Stimulated activated naive CD8-positive, alpha-beta T cell treated with anti-CD3 and anti-CD28 coated beads, Interleukin-15, amount 100 ng/mL, for 72 hours (primary cell): ENCODE measurements at places on chromosomes 7 and 10.

GRCh38 chr7:18693406-18693805 is 197.9 kb downstream of the HDAC9 start:
- DNase-seq = no peak

GRCh38 chr10:86113983-86114382 is 252.6 kb downstream of the GRID1 start:
- no peak for DNase-seq

- DNase-seq = no peak
Observed at GRCh38 chr10:43202657-43203447, 64.0 kb downstream of the RASGEF1A start.

- no peak for DNase-seq
Observed at GRCh38 chr10:114519756-114520293, 115.5 kb upstream of the AFAP1L2 start.

DNA sequence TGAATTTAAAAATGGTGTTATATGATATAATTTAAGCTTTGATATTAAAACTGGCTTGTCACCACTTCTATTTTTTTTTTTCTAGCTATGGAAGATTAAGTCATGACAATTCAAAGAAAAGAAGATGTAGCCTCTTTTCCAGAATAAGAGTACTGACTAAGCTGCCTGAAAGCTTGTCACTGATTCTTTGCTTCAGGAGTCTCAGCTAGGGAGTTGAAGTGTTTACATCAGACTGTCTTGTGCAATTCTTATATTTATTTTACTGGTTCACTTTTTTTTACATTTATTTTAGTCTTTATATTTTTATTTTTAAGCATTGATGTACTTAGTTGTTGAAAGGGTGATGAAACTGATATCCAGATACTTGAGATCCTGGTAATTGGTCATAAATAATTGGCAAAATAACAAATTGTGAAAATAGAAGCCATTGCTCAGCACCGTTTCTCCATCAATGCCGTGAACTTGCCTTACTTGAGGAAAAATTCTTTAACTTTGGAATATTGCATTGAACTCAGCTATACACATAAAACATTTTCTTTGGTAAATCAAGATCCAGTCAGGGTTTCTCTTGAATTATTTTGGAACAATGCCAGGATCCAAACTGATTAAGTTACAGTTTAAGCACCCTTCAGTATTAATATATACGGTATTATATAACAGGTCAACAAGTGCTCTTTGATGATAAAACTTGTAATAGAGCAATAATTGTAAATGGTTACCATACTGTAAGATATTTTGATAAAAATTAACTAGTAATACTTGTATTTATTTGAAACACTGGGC is 156.4 kb downstream of the PHTF2 start:
- no peak for DNase-seq

- no peak for DNase-seq
Observed at GRCh38 chr10:53403688-53404087, 631.1 kb upstream of the MBL2 start.

DNA sequence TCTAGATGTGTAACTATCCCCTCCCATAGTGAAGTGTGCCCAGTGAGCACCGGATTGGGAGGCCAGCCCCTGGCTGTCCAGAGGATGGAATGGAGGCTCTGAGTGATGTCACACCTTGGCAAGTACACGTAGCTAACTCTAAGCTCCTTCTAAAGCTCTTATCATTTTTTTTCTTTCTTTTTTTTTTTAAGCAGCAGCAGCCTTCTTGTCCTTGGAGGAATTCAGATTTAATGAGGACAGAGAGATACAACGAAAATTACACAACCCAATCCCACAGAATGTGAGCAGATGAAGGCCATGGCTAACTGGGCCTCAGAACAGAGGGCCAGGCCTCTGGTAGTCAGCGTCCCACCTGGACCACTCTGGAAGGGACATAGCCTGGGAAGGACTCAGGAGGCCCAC is 11.3 kb downstream of the TNS3 start:
- no peak for DNase-seq

DNA sequence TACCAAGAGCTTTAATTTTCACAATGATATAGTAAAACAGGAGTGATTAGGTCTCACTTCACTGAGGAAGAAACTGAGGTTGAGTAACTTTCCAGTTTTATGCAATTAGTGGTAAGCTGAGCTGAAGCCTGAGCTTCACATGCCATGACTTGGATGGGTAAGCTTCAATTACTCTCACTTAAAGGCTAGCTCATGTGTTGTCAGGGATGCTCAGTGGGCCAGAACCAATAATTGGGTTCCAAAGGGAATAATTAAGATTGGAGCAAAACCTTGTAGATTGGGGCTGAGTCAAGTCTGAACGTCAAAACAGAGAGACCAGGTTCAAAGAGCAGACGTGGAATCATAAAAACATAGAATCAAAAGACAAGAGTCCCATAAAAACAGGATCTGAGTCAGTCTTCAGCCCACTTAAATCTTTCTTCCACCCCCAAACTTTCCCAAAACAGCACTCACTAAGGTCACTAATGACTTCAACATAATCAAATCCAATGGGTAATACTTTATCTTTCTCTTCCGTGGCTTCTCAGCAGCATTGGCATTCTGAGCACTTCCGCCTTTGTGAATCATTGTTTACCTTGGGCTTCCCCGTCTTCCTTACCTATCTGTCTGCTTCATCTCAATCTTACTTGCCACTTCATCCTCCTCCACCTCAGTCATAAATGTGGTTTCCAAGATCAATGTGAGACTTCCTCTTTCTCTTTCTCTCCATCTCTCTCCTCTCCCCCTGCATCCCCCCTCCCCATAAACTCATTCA is 23.0 kb upstream of the EGFR start:
- DNase-seq = peak; percentile 24

DNA sequence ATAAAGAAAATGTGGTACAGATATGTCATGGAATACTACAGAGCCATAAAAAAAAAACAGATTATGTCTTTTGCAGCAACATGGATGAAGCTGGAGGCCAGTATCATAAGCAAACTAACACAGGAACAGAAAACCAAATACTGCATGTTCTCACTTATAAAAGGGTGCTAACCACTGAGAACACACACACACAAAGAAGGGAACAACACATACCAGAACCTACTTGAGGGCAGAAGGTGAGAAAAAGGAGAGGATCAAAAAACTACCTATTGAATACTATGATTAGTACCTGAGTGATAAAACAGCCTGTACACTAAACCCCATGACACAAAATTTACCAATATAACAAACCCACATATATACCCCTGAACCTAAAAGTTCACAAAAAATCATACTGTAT is 144.6 kb downstream of the TPK1 start:
- DNase-seq = no peak

DNA sequence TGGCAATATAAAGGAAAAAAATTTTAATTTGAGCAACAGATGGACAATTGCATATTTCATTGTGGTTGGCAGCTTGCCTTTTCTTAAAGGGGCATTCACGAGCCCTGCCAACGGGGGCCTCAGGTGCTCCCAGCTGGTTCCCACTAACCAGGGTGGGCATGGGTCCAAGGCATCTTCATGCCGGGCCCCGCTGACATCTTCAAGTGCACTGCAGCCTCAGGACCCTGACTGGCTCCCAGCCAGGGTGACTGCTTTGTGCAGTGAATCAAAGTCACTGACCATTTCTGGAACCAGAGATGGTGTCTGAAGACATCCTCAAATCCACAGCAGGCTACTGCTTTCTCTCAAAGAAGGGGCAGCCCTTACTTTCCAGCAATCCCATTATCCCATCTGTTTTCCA is 275.2 kb upstream of the MGMT start:
- no peak for DNase-seq

- no peak for DNase-seq
Observed at GRCh38 chr10:42986633-42987032, 90.2 kb upstream of the RET start.

GRCh38 chr10:131753336-131753735 is 147.5 kb upstream of the PPP2R2D start:
- no peak for DNase-seq

DNA sequence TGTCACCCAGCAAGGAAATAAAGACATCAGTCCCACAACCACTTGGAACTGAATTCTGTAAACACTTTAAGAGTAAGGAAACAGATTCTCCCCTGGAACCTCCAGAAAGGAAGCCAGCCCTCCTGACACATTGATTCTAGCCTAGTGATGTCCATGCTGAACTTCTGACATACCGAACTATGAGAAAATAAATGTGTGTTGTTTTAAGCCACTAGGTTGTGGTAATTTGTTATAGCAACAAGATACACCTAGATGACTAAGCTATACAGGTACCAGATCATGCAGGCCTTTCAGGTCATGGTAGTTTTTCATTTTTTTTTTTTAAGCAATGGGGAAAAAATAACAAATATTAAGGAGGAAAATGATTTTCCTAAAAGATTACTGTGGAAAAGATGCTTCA is 37.6 kb upstream of the LRRTM3 start:
- no peak for DNase-seq

DNA sequence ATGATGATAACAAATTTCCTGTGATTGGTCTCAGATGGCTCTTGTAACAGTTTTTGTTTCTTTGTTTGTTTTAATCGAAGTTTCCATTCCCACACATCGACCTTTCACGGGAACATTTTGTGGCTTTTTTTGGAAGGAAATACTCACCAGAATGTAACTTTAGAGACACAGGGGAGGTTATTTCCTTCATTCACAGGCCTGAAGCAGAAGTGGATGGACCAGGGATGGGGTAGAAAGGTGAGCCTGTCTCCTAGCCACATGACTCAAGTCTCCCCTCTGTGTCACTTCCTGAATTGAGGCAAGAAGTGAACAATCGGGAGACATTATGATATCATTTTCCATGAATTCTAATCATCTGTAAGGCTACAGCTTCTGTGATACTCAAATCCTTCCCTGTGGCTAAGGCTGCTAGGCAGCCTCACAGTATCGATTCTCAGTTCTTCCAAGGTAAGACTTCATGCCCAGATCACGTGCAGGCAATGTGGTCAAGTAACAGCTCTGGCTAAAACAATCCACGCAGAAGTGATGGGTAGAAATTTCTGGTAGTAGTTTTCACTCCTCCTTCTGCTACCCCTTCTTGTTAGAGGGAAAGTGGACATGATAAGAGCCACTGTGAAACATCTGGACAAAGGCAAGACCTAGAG is 203.9 kb upstream of the NEBL start:
- peak; percentile 33 for DNase-seq

DNA sequence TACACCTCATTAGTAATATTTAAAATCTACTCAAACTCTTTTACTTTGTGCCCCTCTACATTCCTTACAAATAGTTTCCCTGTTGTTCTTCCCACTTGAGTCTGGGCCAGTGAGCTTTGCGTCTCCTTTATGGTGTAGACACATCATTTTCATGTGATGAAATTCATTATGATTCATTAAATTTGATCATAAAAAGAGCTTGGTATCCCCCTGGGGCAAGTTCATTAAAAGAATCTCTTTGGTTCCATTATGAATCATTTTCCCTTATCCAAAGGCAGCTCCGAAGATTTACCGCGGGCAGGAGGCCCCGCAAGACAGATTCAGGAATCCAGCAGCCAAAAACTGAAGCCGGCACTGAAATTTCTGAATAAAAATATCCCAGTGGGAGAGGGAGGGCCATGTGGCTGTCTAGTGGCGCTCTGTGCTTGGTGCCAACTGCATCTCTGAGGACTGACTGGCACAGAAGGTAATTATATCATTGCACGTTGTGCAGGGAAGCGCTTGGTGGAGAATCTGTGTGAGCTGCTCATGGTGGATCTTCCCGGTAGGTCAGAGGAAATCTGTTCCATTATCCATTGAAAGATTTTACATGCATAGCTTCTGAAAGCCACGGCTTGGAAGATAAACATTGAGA is 151.4 kb upstream of the PITRM1 start:
- no peak for DNase-seq

DNA sequence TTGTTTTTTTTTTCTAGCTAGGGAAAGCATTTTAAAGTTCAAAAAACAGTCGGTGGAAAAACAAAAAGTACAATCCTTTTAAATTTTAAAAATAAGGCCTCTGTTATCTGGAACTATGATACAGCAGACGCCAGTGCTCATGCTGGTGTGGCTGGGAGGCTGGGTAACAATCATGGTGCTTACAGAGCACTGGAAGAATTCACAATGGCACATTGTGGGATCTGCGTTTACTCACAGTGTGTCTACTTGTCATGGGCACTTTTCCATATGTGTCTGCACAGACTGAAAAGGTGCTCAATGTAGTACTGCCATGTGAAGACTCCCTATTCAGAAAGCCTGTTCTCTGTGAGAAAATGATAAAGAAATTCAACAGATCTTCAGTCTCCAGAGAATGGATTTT is 278.2 kb upstream of the IMMP2L start:
- DNase-seq = no peak

- DNase-seq = no peak
Observed at GRCh38 chr7:83065714-83066113, 97.0 kb downstream of the PCLO start.

DNA sequence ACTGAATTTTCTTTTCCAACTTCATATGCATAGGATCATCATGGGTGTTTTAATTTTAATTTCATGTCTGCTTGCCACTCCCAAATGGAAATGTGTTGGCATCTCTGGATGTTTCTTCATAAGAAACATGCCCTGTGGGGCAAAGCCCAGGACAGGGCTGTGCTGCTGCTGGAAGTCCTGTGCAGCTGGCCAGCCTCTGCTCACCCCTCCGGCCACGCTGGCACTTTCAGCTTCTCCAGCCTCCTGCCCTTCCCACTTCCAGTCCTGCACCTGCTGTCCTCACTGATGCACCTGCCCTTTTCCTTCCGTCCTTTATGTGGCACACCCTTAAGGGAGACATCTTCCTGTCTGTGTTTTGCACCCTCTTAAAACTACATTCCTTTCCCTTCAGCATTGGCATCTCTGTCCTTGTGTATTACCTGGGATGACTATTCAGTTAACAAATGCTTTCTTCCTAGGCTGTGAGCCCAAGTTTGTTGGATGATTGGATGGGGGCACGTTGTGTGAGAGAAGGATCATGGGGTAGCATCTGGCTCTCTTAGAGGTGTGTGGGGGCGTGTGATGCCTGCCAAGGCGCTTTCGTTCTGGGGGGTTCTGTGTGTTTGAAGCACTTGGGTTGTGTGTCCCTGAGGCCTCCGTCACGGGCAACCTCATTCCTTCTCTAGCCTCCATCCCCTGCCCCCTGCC is 56.8 kb downstream of the TCF7L2 start:
- no peak for DNase-seq

- no peak for DNase-seq
Observed at GRCh38 chr7:123539871-123540270, 5.5 kb upstream of the IQUB start.

DNA sequence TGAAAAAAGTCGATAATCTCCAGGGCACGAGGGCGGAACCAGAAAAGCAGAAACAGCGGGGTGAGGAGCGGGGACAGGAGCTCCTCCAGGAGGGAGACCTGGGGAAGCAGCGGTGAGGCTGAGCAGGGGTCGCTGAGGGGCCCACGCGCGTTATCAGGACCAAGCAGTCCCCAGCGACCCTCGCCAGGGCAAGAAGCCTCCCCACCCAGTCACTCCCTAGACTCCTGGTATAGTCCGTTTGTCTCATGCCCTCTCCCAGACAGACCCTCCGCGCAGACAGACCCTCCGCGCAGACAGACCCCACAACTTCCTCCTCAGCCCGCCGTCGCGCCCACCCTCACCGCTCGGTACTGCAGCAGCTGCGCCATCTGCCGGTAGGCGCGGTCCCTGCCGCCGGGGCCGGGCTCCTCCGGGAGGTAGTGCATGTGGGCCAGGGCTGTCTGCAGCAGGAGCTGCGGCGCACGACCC is 6.3 kb downstream of the ATG9B start:
- peak; percentile 87 for DNase-seq
